A549 treated with DMSO at 1 μM for 4 hours (cell line): ENCODE measurements at places on chromosomes 5 and 9. TPM values are rescaled to one million over a fixed set of nuclear protein-coding genes. Genes with fewer than 3 reads are reported as not detected.

PCDHGC5 gene
- total RNA-seq, result 0.05 TPM in 1 of 5 replicates, not detected in the others

SH3PXD2B gene
- 12.4 to 20.1 TPM (median 16.9 TPM) in 5 replicates for total RNA-seq

CTNND2 gene
- not detected in 5 replicates for total RNA-seq

SCGB3A2 gene
- total RNA-seq, result not detected in 5 replicates

PCDHGB3 gene
- total RNA-seq, result 0.19 to 0.37 TPM (median 0.31 TPM) in 5 replicates

FGF1 gene
- total RNA-seq, result 0.24 to 1.6 TPM (median 0.65 TPM) in 5 replicates

PLAC8L1 gene
- total RNA-seq, result 0.42 to 0.57 TPM (median 0.49 TPM) in 3 of 5 replicates, not detected in the others

LVRN gene
- total RNA-seq, result 0.07 to 0.19 TPM (median 0.17 TPM) in 5 replicates

DDX4 gene
- total RNA-seq, result not detected in 5 replicates

TRIM14 gene
- total RNA-seq, result 10.0 to 14.7 TPM (median 13.6 TPM) in 5 replicates

TMC1 gene
- total RNA-seq, result 0.05 to 0.19 TPM in 2 of 5 replicates, not detected in the others

NR2F1-AS1 gene
- total RNA-seq, result 3.7 to 4.7 TPM (median 4.5 TPM) in 5 replicates

PTPRD gene
- total RNA-seq, result 0.09 to 0.56 TPM (median 0.36 TPM) in 5 replicates

PTCD2 gene
- 8.7 to 13.4 TPM (median 10.8 TPM) in 5 replicates for total RNA-seq

TARS1 gene
- total RNA-seq, result 140 to 186 TPM (median 161 TPM) in 5 replicates

SEMA5A gene
- total RNA-seq, result not detected in 5 replicates

ACSL6 gene
- total RNA-seq, result 0.07 to 0.16 TPM (median 0.10 TPM) in 4 of 5 replicates, not detected in the other

ASPN gene
- total RNA-seq, result not detected in 5 replicates

SPINK7 gene
- total RNA-seq, result not detected in 5 replicates

DMGDH gene
- total RNA-seq, result not detected in 5 replicates

OLFM1 gene
- total RNA-seq, result 9.8 to 12.2 TPM (median 10.8 TPM) in 5 replicates

FRRS1L gene
- 0.15 to 0.76 TPM (median 0.20 TPM) in 5 replicates for total RNA-seq

SLC46A2 gene
- total RNA-seq, result not detected in 5 replicates

TMEM215 gene
- not detected in 5 replicates for total RNA-seq

TAS2R1 gene
- not detected in 5 replicates for total RNA-seq

DROSHA gene
- total RNA-seq, result 34.4 to 46.6 TPM (median 44.2 TPM) in 5 replicates

MOB3B gene
- 6.9 to 9.4 TPM (median 7.9 TPM) in 5 replicates for total RNA-seq

ENTREP1 gene
- total RNA-seq, result 0.39 to 0.58 TPM (median 0.48 TPM) in 5 replicates

DIRAS2 gene
- total RNA-seq, result 0.02 to 0.07 TPM in 2 of 5 replicates, not detected in the others

MLANA gene
- not detected in 5 replicates for total RNA-seq

FAT2 gene
- total RNA-seq, result under 0.01 to 0.02 TPM in 2 of 5 replicates, not detected in the others

GPR151 gene
- not detected in 5 replicates for total RNA-seq

SPATA31A7 gene
- total RNA-seq, result not detected in 5 replicates

FAM151B gene
- 1.3 to 2.2 TPM (median 1.9 TPM) in 5 replicates for total RNA-seq

FAM153A gene
- not detected in 5 replicates for total RNA-seq

ROR2 gene
- total RNA-seq, result 1.0 to 1.9 TPM (median 1.5 TPM) in 5 replicates

POU5F2 gene
- 0.01 TPM in 3 of 5 replicates, not detected in the others for total RNA-seq

ZDHHC11 gene
- total RNA-seq, result 11.1 to 22.4 TPM (median 18.3 TPM) in 5 replicates

ORM1 gene
- not detected in 5 replicates for total RNA-seq

ALDH1B1 gene
- total RNA-seq, result 55.3 to 66.1 TPM (median 59.5 TPM) in 5 replicates

OTP gene
- total RNA-seq, result 0.06 to 0.08 TPM (median 0.08 TPM) in 5 replicates

ADRB2 gene
- total RNA-seq, result 0.61 to 0.95 TPM (median 0.66 TPM) in 5 replicates

FOXD4 gene
- total RNA-seq, result 0.27 to 0.58 TPM (median 0.47 TPM) in 5 replicates

SLC9A3 gene
- 2.1 to 2.8 TPM (median 2.5 TPM) in 5 replicates for total RNA-seq

PCDHB6 gene
- total RNA-seq, result 0.85 to 1.3 TPM (median 1.1 TPM) in 5 replicates

ZNF622 gene
- total RNA-seq, result 44.5 to 50.9 TPM (median 47.3 TPM) in 5 replicates

DOK3 gene
- total RNA-seq, result 3.3 to 7.5 TPM (median 4.3 TPM) in 5 replicates
